ENCODE measurements at places on chromosomes 1 and 21.

GRCh38 chr1:95236784-95237575 is 3.0 kb downstream of the RWDD3 start:
- DNase-seq = no peak

- DNase-seq = no peak
Observed at GRCh38 chr1:156571261-156571852, 1.0 kb downstream of the IQGAP3 start.

DNA sequence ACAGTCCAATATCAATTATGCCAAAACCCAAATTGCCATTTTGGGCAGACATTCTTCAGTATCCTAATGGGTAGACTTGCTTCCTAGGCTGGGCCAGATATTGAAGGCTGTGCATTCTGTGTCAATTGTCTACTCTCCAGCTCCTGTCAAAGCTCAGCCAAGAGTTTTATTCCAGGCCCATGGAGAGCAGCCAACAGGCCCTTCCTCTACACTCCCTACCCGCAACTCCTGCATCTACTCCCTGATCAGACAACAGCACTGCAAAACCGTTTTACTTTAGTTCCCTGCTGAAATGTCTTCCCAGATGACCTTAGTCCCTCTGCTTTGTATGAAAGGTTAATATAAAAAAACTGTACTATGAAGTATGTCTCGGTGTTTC is 6.6 kb upstream of the ADORA3 start:
- DNase-seq = no peak

DNA sequence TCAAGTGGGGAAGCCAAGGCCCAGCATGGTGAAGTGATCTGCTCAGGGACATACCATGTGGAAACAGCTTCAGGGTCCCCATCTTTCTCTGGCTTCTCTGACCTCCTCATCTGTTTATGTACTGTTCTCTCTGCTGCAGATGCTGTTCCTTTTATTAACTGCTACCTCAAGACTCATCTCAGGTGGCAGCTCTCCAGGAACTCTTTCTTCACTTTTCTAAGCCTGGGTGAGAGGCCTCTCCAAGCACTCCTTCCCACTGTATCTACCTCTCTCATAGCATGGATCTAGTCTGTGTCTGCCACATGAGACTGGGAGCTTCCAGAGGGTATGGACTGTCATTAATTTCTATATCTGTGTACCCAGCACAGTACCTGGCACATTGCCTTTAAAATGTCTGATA is 73.4 kb upstream of the PPM1J start:
- DNase-seq = no peak

DNA sequence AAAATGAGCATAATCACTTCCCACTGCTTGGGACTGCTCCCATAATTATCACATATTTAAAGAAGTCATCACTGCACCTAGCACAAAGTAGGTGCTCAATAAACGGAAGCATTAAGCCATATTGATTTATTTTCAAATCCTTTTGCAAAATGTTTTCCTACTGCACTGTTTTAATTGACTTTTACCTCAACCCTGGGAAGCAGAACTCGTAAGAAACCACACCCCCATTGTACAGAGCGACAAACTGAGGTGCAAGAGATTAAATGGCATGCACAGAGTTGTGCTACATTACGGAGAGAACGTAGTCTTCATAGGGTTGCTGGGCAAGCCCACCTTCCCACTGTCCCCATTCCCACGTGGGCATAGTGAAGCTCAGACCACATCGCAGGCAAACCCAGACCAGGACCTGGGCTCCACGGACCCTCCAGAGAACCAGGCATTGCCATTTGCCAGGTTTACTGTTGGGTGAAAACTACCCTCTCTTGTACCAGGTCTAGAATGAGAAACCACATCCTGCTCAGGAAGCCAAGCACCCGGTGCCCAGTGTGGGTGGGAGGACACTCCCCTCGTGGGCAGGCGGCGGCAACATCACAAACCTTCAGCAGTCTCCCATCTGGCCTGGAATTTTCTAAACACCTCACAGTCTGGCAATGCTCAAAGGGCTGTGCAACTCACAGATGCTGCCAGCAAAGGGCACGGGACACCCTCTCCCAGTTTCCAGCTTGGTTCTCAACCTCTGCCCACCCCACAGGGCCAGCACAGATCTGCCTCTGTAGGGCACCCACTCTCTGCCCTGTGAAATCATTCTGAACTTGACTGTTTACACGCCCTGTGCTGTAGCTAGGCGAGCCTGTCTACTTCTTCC is 8.2 kb downstream of the IFFO2 start:
- peak; percentile 47 for DNase-seq

DNA sequence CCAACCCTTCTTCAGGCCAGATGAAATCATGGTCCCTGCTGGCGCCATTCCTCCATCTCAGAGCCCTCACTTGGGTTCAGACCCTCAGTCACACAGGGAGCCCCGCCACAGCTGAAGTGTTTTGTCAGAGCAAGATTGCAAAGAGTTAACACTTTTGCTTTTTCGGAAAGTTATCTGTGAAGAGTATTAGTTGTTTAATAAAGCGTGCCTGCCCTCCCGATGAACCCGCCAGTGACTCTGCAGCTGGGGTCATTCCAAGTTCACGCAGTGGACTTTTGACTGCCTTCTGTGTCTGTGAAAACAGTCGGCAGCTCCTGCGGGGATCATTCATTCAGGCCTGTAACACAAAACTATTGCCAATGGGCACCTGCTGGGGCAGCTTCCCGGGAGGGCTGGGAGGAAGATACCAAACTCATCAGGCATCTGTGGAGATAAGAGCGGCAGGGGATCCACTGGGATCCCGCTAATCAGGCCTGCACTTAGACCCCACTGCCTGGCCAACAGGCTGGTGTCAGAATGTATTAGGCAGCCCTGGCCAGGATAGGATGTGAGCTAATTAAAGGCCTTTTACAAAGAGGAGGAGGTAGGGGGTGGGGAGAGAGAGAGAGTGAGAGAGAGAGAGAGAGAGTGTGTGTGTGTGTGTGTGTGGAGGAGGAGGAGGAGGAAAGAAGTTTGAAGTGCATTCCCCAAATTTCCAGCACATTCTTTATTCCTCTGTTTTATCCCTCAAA is 184.5 kb downstream of the DHRS3 start:
- no peak for DNase-seq

DNA sequence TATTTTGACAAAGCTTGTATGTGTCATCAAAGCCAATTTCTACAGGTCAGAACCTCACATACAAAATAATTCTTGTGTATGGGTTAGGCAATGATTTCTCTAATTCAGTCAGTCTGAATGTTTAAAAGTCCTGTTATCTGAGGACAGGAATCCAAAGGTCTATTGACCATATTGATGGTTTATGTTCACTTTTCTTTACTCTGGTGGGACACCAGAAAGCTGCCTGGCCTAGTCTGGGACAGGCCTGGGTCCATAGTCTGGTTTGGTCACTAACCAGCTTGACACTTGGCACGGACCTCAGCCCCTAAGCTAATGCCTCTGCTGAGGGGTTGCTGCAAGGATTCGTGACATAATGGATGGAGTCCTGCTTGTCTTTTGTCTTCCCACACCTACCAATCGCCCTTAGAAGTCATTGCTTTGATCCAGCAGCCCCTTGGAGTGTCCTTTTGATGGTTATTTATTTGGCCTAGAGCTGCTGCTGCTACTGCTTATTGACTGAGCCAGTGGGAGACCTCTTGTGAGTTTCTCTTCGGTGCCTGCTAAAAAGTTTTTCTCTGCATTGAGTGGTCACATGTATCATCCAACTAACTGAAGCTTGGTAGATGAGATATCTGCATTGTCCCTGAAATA is 15.7 kb downstream of the IFNAR2 start:
- DNase-seq = no peak

DNA sequence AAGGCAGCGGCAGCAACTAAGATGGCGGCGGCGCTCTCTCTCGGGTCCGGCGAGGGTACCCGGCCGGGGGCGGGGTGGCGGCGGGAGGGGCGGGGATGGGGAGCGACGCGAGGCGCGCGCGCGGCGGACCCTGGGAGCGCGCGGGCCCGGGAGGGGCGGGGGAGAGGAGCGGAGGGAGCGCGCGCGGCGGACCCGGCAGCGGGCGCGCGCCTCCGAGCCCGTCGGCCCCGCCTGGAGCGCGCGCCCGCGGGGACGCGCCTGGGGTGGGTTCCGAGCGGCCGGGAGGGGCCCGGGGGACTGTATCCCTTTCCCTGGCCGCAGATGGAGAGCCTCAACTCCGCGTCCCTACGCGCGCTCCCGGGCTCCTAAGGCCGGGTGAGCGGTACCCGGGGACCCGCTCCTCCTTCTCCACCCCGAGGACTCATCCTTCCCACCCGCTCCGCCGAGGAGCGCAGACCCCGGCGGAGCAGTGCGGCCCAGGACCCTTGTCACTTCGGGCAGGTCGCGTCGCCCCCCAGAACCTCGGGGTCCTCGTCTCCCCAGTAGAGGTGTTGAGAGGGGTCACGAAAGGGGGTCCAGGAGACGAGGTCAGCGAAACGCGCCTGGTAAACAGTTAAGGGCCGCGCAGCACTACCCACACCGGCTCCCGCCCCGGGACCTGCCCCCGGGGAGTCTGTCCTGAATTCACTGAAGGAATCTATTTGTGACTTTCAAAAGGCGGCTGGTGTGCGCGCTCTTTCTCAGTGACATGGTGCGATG is at the start of gene CLSTN1:
Gene CLSTN1 (minus strand): TSS at position 23 of the 759 bp plus-strand sequence. CDS start 232 bp downstream, outside the sequence.
- DNase-seq = peak; percentile 77

DNA sequence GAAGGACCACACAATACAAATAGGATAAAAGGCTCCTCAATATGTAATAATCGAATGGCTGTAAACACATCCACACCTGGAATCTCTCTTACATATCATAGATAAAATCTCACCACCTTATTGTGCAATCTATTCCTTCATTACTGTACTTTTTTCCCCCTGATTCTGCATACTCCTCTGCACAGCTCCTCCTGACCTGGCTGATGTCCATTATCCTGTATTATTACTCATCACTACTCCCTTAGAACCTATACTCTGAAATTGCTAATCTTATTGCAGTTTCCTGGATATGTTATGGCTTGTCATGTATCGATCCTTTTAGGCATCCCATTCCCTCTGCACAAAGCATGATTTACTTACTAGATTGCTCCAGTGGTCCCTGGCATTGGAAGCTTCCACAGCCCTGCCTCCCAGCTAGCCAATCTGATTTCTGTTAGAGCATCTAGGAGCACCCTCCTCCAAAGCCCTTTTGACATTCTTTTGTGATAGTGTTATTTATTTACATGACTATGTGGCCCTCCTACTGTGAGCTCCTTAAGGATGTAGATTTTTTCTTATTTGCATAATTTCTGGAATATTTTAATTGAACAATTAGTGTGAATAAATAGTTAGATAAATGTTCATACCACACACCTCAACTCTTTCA is 24.2 kb upstream of the PHGDH start:
- DNase-seq = no peak

- no peak for DNase-seq
Observed at GRCh38 chr21:35968564-35968963, 91.8 kb downstream of the SETD4 start.

- DNase-seq = no peak
Observed at GRCh38 chr1:186179231-186179630, 195.8 kb downstream of the TPR start.

DNA sequence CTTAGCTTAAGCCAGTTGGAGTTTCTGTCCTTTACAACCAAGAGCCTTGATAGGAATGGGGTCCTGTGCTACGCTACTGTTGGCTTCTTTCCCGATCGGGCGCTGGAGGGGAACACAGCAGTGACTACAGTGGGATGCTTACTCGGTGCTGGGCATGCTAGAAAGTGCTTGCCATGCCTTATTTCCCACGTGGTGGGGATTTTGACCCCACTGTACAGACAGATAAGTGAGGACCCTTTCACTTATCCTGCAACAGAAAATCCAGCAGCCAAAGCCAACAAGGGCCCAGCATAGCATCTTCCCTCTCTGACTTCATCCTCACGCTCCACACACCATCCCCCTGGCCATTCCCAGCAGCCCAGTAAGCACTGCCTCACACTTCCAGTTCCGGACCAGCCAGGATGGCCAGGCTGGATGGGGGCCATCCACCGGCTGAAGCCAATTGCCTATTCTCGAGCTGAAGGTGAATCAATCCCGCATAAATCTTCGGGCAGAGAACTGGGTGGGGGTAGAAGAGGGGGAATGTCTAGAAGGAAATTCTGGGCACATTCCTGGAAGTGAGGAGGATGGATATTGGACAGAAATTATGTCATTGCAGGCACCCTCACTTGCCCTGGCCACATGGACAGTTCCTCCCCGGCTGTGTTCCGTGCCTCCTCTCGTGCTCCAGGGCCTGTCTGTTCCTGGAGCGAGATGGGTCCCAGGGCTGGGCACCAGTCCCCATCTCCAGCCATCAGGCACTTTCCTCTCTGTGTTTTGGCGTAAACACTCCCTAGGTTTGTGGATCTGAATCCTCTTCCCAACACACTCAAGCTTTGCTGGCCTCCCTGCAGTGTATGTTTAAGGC is 2.0 kb upstream of the ABCG1 start:
- DNase-seq = no peak

GRCh38 chr1:75172556-75172955 is 38.4 kb downstream of the LHX8 start:
- DNase-seq = no peak

- DNase-seq = no peak
Observed at GRCh38 chr21:45401054-45401518, 3.9 kb upstream of the COL18A1 start.

- DNase-seq = no peak
Observed at GRCh38 chr1:232142403-232143314, 487.3 kb downstream of the SIPA1L2 start.

DNA sequence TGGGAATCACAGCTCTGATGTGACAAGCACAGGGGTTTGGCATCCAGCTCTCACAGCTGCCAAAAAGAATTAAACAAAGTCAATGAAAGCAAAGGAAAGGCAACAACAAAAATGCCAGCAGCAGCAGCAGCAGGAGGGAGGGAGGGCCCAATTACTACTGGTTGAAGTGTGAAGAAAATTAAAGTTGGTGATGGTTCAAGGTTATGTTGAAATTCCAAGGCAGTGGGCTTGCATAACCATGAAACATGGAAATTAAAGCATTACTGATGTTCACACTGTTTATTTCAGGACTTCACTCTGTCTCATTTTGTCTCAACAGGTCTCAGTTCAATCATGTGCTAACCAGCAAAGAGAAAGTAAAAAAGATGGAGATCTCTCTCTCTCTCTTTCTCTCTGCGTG is 220.3 kb upstream of the LYPLAL1 start:
- no peak for DNase-seq

DNA sequence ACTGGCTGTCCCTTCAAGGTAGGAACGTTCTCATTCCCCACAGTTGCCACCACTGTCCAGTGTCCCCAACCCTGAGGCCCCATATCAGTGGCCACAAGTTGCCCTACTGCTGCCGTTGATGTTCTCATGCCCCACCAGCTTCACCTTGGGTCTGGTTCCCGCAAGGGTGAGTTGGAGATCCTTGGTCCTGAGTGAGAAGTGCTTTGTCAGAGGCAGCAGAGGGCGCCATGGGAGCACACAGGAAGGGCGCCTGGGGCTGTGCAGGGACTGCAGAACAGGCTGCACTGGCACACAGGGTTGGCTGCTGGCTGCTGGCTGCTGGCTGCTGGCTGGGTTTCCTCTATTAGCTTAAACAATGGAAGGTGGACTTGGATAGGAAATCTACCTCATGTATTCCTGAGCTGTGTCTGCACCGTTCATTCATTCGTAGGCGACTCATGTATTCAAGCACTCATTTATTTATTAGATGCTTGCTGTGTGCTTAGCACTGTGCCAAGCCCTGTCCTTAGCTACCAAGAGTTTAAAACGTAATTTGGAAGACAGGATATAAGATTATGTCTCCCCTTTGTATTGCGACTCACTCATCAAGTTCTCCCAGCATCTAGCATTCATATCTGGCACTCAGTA is 2.1 kb upstream of the S100A9 start:
- DNase-seq = no peak

GRCh38 chr1:8410791-8411190 is 92.9 kb downstream of the SLC45A1 start:
- no peak for DNase-seq

GRCh38 chr1:234943836-234944402 is 184.7 kb downstream of the TOMM20 start:
- DNase-seq = no peak

GRCh38 chr1:165215676-165216075 is 140.8 kb downstream of the LMX1A start:
- no peak for DNase-seq
